A549 treated with Mapracorat at 1 μM for 4 hours (cell line): ENCODE measurements at places on chromosomes 2 and 18. TPM values are rescaled to one million over a fixed set of nuclear protein-coding genes. Genes with fewer than 3 reads are reported as not detected.

The CTLA4 gene
- not detected in 5 replicates for total RNA-seq

The HOXD8 gene
- total RNA-seq = 4.6 to 6.0 TPM (median 5.6 TPM) in 5 replicates

The MAP3K19 gene
- not detected in 5 replicates for total RNA-seq

The SRD5A2 gene
- 0.03 to 0.04 TPM (median 0.03 TPM) in 3 of 5 replicates, not detected in the others for total RNA-seq

The TTC31 gene
- 15.7 to 17.7 TPM (median 16.1 TPM) in 5 replicates for total RNA-seq

The DLX1 gene
- total RNA-seq = 3.2 to 4.0 TPM (median 3.2 TPM) in 5 replicates

The IL1F10 gene
- total RNA-seq = not detected in 5 replicates

The TCF23 gene
- not detected in 5 replicates for total RNA-seq

The NEB gene
- total RNA-seq = 0.18 to 0.34 TPM (median 0.23 TPM) in 5 replicates

The CD8B2 gene
- total RNA-seq = not detected in 5 replicates

The MROH2A gene
- total RNA-seq = 0.12 to 0.26 TPM (median 0.18 TPM) in 4 of 5 replicates, not detected in the other

The PTH2R gene
- total RNA-seq = not detected in 5 replicates

The FIGN gene
- total RNA-seq = 2.0 to 2.4 TPM (median 2.3 TPM) in 5 replicates

The TFCP2L1 gene
- total RNA-seq = 14.5 to 18.6 TPM (median 17.4 TPM) in 5 replicates

The CD8A gene
- 0.30 to 0.60 TPM (median 0.40 TPM) in 5 replicates for total RNA-seq

The ALPP gene
- total RNA-seq = 5.1 to 7.2 TPM (median 6.8 TPM) in 5 replicates

The FOXI3 gene
- total RNA-seq = 0.06 to 0.07 TPM in 2 of 5 replicates, not detected in the others

The UPP2 gene
- total RNA-seq = not detected in 5 replicates

The TUBA4B gene
- total RNA-seq = 0.13 to 0.28 TPM (median 0.18 TPM) in 4 of 5 replicates, not detected in the other

The PROM2 gene
- total RNA-seq = not detected in 5 replicates

The C2orf74 gene
- total RNA-seq = 13.7 to 18.7 TPM (median 14.9 TPM) in 5 replicates

The TUBB8B gene
- total RNA-seq = 0.18 TPM in 1 of 5 replicates, not detected in the others

The IL37 gene
- not detected in 5 replicates for total RNA-seq

The DCAF17 gene
- total RNA-seq = 7.7 to 10.9 TPM (median 8.7 TPM) in 5 replicates

The TMEM182 gene
- 2.9 to 6.7 TPM (median 3.6 TPM) in 5 replicates for total RNA-seq

The TANC1 gene
- total RNA-seq = 7.6 to 9.9 TPM (median 9.4 TPM) in 5 replicates

The REG3G gene
- total RNA-seq = not detected in 5 replicates

The ASAP2 gene
- total RNA-seq = 34.9 to 48.5 TPM (median 45.5 TPM) in 5 replicates

The GIGYF2 gene
- 23.7 to 31.0 TPM (median 26.7 TPM) in 5 replicates for total RNA-seq

The TXNDC9 gene
- total RNA-seq = 36.6 to 51.1 TPM (median 40.6 TPM) in 5 replicates

The TWIST2 gene
- 10.0 to 17.5 TPM (median 16.6 TPM) in 5 replicates for total RNA-seq

The RNU2-63P gene
- total RNA-seq = not detected in 5 replicates

The VWC2L gene
- total RNA-seq = not detected in 5 replicates

The FAM124B gene
- not detected in 5 replicates for total RNA-seq

The ANKRD53 gene
- 0.11 to 0.30 TPM (median 0.16 TPM) in 3 of 5 replicates, not detected in the others for total RNA-seq

The SS18 gene
- total RNA-seq = 44.5 to 56.4 TPM (median 53.0 TPM) in 5 replicates

The SPAST gene
- total RNA-seq = 11.3 to 15.3 TPM (median 14.3 TPM) in 5 replicates

The ST6GAL2 gene
- 13.0 to 17.3 TPM (median 16.8 TPM) in 5 replicates for total RNA-seq

The IL1A gene
- total RNA-seq = 0.14 to 0.28 TPM (median 0.21 TPM) in 5 replicates

The SLC40A1 gene
- total RNA-seq = 1.8 to 2.1 TPM (median 2.0 TPM) in 5 replicates

The SIX2 gene
- 0.96 to 1.4 TPM (median 1.2 TPM) in 5 replicates for total RNA-seq

The MC2R gene
- total RNA-seq = not detected in 5 replicates

The CRACDL gene
- total RNA-seq = 2.5 to 3.8 TPM (median 2.8 TPM) in 5 replicates

The TBC1D8 gene
- total RNA-seq = 79.6 to 107 TPM (median 90.9 TPM) in 5 replicates

The LIMS3 gene
- not detected in 5 replicates for total RNA-seq

The SCN7A gene
- not detected in 5 replicates for total RNA-seq

The AQP12B gene
- total RNA-seq = not detected in 5 replicates

The LOXHD1 gene
- not detected in 5 replicates for total RNA-seq

The ACTR3 gene
- 213 to 265 TPM (median 246 TPM) in 5 replicates for total RNA-seq
